Stimulated activated CD8-positive, alpha-beta memory T cell treated with anti-CD3 and anti-CD28 coated beads, Interleukin-4, amount 100 ng/mL, for 4 hours (primary cell): ENCODE measurements at places on chromosomes 2 and 18.

DNA sequence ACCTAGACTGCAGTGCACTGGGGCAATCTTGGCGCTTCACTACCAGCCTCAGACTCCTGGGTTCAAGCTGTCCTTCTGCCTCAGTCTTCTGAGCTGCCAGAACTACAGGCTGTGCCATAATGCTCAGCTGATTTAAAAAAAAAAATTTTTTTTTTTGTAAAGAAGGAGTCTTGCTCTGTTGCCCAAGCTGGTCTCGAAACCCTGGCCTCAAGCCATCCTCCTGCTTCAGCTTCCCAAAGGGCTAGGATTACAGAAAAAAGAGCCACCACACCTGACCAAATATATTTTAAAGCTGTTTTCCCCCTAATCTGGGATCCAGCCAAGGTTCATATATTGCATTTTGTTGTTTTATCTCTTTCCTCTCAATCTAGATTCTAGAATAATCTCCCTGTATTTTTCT lies 82.2 kb downstream of the RAB31 start:
- DNase-seq = no peak

DNA sequence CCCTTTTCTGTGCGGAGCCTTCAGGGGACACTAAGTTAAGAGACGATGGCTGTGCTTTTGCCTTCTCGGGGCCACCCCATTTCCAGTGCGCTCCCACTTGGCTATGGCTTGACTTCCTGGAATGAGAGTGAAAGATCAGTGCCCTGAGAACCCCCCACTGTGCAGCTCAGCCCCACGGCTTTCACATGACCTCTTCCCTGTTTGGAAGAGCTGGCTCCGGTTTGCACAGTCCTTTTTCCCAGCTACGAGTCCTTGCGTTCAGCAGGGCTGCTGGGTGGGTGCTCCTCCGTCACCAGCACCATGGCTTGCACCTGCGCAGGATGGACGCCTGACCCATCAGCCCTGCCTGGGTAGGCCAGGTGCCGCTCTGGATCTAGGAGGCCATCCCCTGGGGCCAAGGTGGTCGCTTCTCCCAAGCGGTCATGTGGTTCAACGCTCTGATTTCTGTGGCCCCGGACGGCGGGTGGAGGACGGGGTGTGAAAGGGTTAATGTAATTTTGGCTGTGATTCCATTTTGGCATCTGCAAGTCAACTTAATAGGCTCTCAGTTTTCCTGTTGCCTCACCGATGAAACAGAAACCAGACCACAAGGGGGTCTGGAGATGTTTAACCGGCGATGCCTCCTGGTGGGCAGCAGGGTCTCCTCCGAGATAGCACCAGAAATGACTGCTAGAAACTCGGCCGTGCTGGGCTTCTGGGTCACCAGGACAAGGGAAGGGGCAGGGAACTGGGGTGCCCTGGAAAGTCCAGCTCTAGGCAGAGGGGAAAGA lies 113.1 kb upstream of the HAAO start:
- no peak for DNase-seq

DNA sequence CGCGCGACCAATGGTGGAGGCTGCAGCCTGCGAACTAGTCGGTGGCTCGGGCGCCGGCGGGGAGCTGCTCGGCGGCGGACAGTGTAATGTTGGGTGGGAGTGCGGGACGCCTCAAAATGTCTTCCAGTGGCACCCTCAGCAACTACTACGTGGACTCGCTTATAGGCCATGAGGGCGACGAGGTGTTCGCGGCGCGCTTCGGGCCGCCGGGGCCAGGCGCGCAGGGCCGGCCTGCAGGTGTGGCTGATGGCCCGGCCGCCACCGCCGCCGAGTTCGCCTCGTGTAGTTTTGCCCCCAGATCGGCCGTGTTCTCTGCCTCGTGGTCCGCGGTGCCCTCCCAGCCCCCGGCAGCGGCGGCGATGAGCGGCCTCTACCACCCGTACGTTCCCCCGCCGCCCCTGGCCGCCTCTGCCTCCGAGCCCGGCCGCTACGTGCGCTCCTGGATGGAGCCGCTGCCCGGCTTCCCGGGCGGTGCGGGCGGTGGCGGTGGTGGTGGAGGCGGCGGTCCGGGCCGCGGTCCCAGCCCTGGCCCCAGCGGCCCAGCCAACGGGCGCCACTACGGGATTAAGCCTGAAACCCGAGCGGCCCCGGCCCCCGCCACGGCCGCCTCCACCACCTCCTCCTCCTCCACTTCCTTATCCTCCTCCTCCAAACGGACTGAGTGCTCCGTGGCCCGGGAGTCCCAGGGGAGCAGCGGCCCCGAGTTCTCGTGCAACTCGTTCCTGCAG lies at the start of gene HOXD9:
Gene HOXD9, plus strand, starts transcription at position 37 of the 728 bp plus-strand sequence. Its CDS starts 50 bp downstream, at position 87.
- DNase-seq = no peak

- no peak for DNase-seq
Measured at GRCh38 chr18:76621226-76621625, 126.2 kb upstream of the ZNF516 start.

DNA sequence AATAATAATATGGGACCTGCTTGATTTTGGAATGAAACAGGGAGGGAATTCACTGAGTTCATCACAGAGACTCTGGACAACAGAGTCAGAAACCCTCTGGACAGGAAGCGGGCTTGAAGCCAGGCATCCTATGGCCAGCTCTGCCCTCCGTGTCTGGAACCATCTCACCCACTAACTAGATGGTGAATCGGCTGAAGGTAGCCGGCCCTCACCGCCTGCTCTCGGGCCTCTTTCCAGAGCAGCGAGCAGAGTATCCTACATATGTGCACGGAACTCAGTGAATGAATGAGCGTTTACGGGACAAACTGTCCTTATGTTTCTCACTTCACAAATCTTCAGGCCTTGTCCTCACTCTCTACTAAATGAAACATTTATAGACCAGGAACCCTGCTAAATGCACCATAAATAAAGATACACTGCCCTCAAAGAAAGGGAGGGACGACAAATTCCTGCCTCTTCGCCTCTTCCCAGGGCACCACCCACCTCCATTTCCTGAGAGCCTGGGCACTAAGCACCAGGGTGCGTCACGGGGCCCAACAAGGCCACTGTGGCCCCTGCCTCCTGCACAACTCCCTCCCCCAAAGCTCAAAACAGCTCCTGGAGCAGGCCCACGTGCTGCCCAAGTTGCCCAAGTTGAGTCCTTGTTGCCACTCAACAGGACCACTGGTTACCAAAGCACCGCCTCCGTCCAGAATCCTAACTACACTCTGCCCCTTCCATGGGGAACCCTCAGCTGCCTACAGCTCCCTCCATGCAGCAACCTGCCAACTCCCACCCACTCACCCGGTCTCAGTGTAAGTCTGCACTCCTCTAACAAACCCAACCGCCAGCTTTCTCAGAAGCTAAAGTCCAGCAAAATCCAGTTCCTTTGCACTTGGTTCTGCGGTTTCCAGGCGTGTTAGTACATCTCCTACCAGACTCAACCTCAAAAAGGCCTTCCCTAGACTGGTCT lies 1.7 kb downstream of the TBC1D8 start:
- DNase-seq = no peak

DNA sequence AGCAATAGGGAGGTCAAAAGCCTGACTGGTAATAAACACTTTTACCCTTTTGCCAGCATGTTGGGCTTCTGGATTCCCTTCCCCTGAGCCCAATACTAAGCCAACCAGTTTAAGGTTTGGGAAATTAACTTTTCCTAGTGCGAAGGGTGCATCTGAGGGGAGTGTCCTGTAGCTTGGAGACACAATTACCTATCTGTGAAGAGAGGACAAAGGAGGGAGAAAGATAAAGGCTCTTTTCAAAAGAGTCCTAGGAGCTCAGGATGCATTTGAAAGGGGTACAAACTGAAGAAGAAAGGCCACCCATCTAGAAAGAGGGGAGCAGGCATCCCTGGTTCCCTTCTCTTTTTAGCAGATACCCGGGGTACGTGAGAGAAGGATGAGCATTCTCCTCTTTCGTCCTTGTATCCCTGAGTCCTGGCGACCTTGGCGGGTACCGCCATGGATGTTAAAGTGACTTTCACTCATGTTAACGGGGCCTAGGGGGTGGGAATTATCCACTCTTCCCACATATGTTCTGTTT lies 25.1 kb downstream of the C18orf54 start:
- DNase-seq = no peak

DNA sequence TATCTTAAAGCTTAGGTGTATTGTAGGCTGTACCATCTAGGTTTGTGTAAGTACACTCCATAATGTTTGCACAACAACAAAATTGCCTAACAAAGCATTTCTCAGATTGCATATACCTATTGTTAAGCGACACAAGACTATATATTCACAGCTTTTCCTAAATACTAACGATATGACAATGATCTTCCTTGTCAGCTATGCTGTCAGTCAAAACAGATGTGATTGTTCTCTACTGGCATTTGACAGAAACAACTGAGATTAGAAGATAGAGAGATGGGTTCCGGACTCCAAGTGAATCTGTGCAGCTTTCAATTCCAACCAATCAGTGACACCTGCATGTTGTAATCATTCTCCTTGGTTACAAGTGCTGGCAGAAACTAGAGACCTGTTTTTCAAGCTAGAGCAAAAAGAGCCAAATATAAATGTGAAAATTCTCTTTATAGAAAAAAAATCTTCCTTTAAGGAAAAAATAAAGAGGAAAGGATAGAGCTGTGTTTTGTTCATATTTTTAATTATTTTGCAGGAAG lies 1232.3 kb upstream of the SLC39A10 start:
- DNase-seq = no peak

- DNase-seq = no peak
Measured at GRCh38 chr2:54558188-54559005, 102.3 kb downstream of the SPTBN1 start.

- no peak for DNase-seq
Measured at GRCh38 chr2:125479143-125479636, 1176.8 kb upstream of the GYPC start.

DNA sequence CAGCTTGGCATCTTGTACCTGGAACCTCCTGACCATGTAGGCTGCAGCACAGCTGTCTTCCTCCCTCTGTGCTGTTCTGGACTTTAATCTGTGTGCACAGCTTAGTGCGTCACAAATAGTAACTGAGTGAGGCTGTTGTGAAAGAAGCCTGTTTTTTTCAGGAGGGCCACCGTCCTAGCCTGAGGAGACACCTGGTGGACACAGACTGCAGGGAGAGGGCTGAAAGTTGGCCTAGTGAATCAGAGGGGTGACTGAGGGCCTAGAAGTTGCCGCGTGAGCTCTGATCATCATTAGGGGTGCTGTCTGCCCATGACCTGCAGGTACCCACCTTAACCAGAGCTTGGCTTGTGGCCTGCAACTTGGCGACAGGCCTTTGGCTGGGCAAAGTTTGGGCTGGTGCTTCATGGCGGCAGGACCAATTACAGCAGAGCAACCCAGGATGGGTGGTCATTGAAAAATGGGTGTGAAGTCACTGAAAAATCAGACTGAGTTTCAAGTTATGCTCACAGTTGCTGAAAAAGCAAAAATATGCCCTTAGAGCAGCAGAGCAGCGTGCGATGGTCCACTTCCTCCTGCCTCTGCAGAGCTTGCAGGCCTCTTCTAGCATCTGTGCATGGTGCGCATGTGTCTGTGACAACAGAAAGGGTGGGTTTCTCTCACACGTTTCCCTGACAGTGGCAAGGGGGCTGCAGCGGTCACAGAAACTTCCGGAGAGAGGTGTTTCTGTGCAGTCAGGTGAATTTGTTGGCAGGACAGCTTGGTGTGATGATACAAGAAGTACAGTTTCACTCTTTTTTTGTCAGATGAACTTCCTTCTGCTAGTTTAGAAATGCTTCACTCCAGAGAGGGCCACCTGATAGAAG lies 9.6 kb downstream of the GDF7 start:
- no peak for DNase-seq
